ENCODE measurements at places on chromosomes 4 and X.

GRCh38 chr4:128350449-128351045, 62.9 kb upstream of the PGRMC2 start:
- H3K27me3 ChIP-seq = no peaks in the 10 kb centered on the region
- no peaks in the 10 kb centered on the region for H3K4me1 ChIP-seq
- no peaks in the 10 kb centered on the region for H3K36me3 ChIP-seq
- no peak overlapping the region for H3K27ac ChIP-seq
- DNase-seq = no peak
- no peak overlapping the region for H3K4me3 ChIP-seq

DNA sequence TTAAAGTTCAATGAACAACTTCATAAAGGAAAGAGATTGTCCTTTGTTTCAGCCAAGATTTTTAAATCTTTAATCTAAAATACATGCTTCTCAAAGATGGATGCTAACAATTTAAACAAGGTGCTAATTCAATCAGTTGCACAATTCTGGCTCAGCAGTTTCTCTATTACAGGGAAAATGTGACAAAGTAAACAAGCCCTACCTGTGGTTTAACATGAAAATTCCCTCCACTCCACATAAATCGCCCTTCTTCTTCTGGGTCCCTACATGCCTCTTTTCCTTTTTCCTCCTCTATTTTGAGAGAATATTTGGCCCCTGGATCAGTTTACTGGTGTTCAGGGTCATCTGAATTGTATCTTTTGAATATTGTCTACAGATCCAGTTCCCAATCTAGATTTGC, 80.6 kb downstream of the FRYL start:
- H3K27me3 ChIP-seq = no peaks in the 10 kb centered on the region
- no peak for DNase-seq
- no peak overlapping the region for H3K4me3 ChIP-seq
- peaks cover 25% of the 10 kb centered on the region for H3K4me1 ChIP-seq
- H3K36me3 ChIP-seq = peaks cover 24% of the 10 kb centered on the region
- no peak overlapping the region for H3K27ac ChIP-seq

DNA sequence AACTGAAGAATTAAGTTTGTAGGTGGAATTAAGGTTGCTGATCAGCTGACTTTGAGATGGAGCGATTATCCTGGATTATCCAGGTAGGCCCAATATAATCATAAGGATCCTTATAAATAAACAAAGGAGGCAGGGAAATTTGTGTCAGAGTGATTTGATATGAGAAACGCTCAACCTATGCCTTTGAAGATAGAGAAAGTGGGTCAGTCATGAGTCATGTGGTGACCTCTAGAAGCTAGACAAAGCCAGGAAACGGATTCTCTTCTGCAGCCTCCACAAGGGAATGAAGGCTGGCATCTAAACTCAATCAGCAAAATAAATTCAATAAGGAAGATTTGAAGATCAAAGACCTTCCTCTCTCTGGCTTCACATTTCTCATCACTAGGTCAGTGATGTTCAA, 41.5 kb upstream of the SMIM10 start:
- no peaks in the 10 kb centered on the region for H3K27me3 ChIP-seq
- no peaks in the 10 kb centered on the region for H3K36me3 ChIP-seq
- H3K4me3 ChIP-seq = no peak overlapping the region

DNA sequence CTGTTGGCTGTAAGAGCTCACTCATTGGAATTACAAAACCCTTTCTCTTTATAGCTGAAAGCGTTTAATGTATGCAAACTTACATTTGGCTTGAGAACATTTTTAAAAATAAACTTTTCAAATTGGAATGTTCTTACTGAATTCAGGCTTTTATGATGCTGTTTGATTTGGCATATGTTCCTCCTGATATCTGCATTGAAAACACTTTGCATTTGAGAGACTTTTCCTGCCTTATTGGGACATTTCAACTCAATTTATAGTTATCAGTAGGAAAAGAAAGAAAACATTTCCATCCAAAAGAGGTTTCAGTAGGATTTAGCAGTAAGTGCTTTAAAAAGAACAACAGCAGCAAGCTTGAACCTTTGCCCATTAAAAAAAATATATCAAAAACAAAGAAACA, 520.0 kb downstream of the IL1RAPL1 start:
- DNase-seq = no peak
- no peak overlapping the region for H3K4me3 ChIP-seq
- H3K36me3 ChIP-seq = no peaks in the 10 kb centered on the region
- H3K27me3 ChIP-seq = no peaks in the 10 kb centered on the region
- H3K4me1 ChIP-seq = no peaks in the 10 kb centered on the region
- no peak overlapping the region for H3K27ac ChIP-seq

DNA sequence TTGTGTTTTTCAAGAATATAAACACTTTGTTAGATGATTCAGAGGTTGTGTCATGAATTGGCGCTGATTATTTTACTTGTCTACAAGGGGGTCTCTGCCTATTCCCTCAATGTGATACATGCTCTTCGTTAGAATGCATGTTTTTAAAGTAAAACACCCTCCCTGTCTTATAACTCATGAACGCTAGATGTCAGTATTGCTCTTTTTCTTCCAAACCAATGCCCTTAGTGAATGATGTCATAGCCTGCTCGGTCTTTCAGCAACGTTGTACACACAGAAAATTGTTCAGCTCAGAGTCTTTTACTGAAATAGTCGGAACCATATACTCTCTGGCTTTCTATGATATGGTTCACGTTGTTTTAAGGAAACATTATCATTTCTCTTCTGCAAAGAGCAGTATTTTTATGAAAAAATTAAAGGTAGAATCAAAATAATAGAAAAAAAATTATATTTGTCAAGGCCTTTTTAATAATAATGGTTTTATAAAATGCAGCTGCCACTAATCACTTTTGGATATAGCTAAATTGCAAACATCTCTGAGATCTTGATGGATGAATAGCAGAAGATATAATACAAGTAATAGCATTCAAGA, 292.9 kb downstream of the TLL1 start:
- no peak overlapping the region for H3K4me3 ChIP-seq
- no peaks in the 10 kb centered on the region for H3K27me3 ChIP-seq
- H3K27ac ChIP-seq = no peak overlapping the region
- no peaks in the 10 kb centered on the region for H3K36me3 ChIP-seq

GRCh38 chr4:182885022-182885737, 32.0 kb downstream of the DCTD start:
- no peak overlapping the region for H3K4me3 ChIP-seq
- H3K4me1 ChIP-seq = no peaks in the 10 kb centered on the region
- DNase-seq = no peak
- H3K36me3 ChIP-seq = peaks cover 62% of the 10 kb centered on the region

- peak within 1 kb of the TSS; percentile 51 for H3K4me3 ChIP-seq
- H3K27me3 ChIP-seq = peaks cover 22% of the 10 kb centered on the region
- no peak for DNase-seq
These were observed at the start of gene RASSF6 for GRCh38 chr4:73620115-73620792. Gene RASSF6 (minus strand): TSS chr4:73620436. CDS start chr4:73611795, 8,641 bp downstream.

GRCh38 chr4:102519925-102520324, 18.8 kb downstream of the NFKB1 start:
- no peak overlapping the region for H3K27ac ChIP-seq
- no peak for DNase-seq
- H3K4me1 ChIP-seq = peaks cover 78% of the 10 kb centered on the region
- H3K36me3 ChIP-seq = peaks cover 36% of the 10 kb centered on the region

DNA sequence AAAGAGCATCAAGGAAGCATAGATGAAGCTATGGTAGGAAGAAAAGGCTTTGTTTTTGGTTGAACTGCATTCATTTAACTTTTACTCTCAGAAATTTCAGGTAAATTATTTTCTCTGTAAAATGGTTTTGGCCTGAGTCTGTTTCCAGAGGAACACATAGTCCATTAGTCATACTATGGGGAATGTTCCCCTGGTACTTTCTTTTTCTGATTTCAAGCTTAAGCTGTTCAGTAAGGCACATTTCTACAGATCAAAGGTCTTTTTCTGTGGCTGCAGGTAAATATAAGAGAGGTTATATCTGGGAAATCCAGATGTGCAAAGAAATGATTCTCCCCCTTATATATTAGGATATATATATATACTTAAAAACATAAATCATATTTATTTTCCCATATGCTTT, 1744.4 kb upstream of the ADGRL3 start:
- H3K4me3 ChIP-seq = no peak overlapping the region
- no peaks in the 10 kb centered on the region for H3K27me3 ChIP-seq
- no peak for DNase-seq
- no peaks in the 10 kb centered on the region for H3K4me1 ChIP-seq

DNA sequence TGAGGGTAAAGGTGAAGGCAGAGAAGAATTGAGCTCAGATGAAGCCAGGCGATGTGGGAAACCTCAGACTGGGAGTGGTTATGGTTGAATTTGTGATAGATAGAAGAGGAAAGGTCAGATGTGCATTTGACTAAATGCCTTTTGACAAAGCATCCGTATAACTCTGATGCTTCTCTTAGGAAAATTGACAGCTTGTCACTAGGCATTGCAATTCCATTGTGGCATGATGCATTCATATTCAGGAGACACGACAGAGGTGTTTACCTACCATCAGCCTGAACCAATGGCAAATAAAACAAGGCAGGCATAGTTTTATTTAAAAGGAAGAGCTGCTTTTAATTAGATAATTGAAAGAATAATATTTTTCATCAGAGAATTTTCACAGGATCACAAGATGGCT, 325.1 kb upstream of the IGFBP7 start:
- H3K36me3 ChIP-seq = no peaks in the 10 kb centered on the region
- no peak overlapping the region for H3K4me3 ChIP-seq
- no peak overlapping the region for H3K27ac ChIP-seq

- no peaks in the 10 kb centered on the region for H3K27me3 ChIP-seq
- H3K27ac ChIP-seq = no peak overlapping the region
- no peaks in the 10 kb centered on the region for H3K4me1 ChIP-seq
- no peaks in the 10 kb centered on the region for H3K36me3 ChIP-seq
These were observed 184.7 kb upstream of the NDP start for GRCh38 chrX:44157858-44158257.

GRCh38 chrX:94162971-94163370, 489.0 kb downstream of the FAM133A start:
- H3K4me1 ChIP-seq = no peaks in the 10 kb centered on the region
- H3K27ac ChIP-seq = no peak overlapping the region
